Activated T-cell treated with anti-CD3 and anti-CD28 coated beads, Interleukin-2, amount 50 U/mL, for 24 hours (primary cell): ENCODE measurements at places on chromosomes 4 and X.

DNA sequence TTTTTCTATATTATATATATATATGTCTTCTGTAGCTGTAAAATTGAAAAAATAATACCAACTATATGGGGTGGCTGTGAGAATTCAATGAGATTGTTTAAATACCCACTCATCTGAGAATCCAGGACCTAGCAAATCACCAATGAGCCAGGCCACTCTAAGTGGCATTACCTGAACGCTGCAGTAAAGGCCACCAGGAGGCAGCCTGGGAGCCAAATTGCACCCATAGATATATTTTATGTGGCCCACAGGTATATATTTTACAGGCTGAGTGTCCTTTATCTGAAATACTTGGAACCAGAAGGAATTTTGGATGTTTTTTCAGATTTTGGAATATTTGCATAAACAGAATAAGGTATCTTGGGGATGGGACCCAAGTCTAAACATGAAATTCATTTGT, 58.2 kb upstream of the C4orf50 start:
- no peak for DNase-seq
- H3K4me1 ChIP-seq = no peaks in the 10 kb centered on the region
- no peak overlapping the region for H3K27ac ChIP-seq

- H3K4me1 ChIP-seq = no peaks in the 10 kb centered on the region
- H3K27ac ChIP-seq = no peak overlapping the region
- no peak overlapping the region for H3K4me3 ChIP-seq
- DNase-seq = no peak
- no peaks in the 10 kb centered on the region for H3K36me3 ChIP-seq
Observed at GRCh38 chr4:111666826-111667360, 478.4 kb upstream of the FAM241A start.

- no peak for DNase-seq
- H3K4me3 ChIP-seq = no peak overlapping the region
- H3K4me1 ChIP-seq = no peaks in the 10 kb centered on the region
- H3K27me3 ChIP-seq = no peaks in the 10 kb centered on the region
Observed at GRCh38 chr4:177079327-177079726, 230.3 kb upstream of the NEIL3 start.

DNA sequence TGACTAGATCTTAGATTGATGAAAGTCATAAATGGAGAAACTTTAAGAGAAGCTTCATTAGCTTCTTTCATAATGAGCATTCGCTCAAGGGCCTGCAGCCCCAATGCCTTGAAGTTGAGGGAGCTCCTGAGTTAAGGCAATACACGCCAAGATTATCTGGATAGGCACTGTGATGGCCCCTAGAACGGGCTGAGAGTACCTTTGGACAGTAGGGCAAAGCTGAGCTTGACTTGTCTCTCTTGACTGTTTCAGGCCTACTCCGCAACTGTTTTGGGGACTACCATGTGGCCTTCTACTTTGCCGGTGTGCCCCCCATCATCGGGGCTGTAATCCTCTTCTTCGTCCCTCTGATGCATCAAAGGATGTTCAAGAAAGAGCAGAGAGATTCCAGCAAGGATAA, 83.3 kb downstream of the RLIM start:
- peaks cover 25% of the 10 kb centered on the region for H3K27me3 ChIP-seq
- H3K4me3 ChIP-seq = no peak overlapping the region
- DNase-seq = no peak
- H3K4me1 ChIP-seq = peaks cover 23% of the 10 kb centered on the region
- H3K36me3 ChIP-seq = no peaks in the 10 kb centered on the region
- no peak overlapping the region for H3K27ac ChIP-seq

- no peak for DNase-seq
Observed at GRCh38 chr4:37721995-37722638, 35.9 kb upstream of the RELL1 start.

GRCh38 chrX:123988423-123989111, 27.1 kb downstream of the STAG2 start:
- no peaks in the 10 kb centered on the region for H3K27me3 ChIP-seq
- no peak overlapping the region for H3K27ac ChIP-seq
- H3K4me1 ChIP-seq = peaks cover 60% of the 10 kb centered on the region
- peaks cover 13% of the 10 kb centered on the region for H3K36me3 ChIP-seq

GRCh38 chr4:155237567-155237966, 29.1 kb downstream of the NPY2R start:
- no peak for DNase-seq
- no peak overlapping the region for H3K4me3 ChIP-seq

DNA sequence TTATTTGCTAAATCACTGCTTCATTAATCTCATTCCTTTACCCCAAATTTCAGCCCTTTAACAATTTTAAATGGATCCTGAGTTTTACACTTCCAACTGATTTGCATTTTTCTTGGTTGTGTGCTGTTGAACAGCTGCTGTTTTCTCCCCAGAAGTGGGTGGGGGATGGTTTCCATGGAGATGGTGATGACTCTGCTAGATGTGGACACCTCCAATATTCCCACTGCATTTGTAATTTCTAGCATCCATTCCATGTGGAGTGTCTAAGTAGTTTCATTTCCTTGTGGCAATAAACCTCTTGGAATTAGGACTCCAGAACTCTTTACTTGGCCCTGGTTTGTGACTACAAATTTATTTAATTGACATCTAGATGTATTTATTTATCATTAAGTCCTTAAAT, 330.4 kb downstream of the GBA3 start:
- no peaks in the 10 kb centered on the region for H3K27me3 ChIP-seq
- no peaks in the 10 kb centered on the region for H3K4me1 ChIP-seq
- no peak overlapping the region for H3K4me3 ChIP-seq
- H3K36me3 ChIP-seq = no peaks in the 10 kb centered on the region

GRCh38 chrX:28848707-28849106, 261.5 kb downstream of the IL1RAPL1 start:
- H3K4me3 ChIP-seq = no peak overlapping the region
- DNase-seq = no peak
- no peaks in the 10 kb centered on the region for H3K36me3 ChIP-seq
- H3K4me1 ChIP-seq = no peaks in the 10 kb centered on the region
- no peak overlapping the region for H3K27ac ChIP-seq

- H3K27ac ChIP-seq = no peak overlapping the region
- H3K36me3 ChIP-seq = no peaks in the 10 kb centered on the region
- no peaks in the 10 kb centered on the region for H3K27me3 ChIP-seq
- H3K4me3 ChIP-seq = no peak overlapping the region
- no peaks in the 10 kb centered on the region for H3K4me1 ChIP-seq
Observed at GRCh38 chr4:32684160-32684559, 1964.0 kb downstream of the PCDH7 start.

DNA sequence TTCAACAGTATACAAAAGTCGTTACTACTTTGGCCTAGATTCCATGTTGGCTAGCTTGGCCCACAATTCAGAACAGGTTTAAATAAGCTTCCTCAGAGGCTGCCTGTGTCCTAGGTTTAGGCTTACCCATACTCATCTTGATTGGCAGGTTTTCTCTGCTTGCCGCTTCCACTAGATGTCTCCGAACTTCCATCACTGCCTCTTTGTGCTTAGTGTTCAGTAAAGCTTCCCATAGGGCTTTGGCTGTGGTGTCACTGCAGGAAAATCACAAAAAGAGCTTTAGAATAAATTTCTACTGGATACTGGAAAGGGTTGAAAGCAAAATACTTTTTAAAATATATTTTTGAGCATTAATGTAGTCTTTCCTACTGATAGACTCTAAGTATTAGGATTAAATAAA, 52.4 kb downstream of the SCFD2 start:
- H3K36me3 ChIP-seq = peaks cover 61% of the 10 kb centered on the region
- no peak overlapping the region for H3K4me3 ChIP-seq
- H3K27ac ChIP-seq = no peak overlapping the region
- no peaks in the 10 kb centered on the region for H3K27me3 ChIP-seq
- H3K4me1 ChIP-seq = peaks cover 33% of the 10 kb centered on the region
- no peak for DNase-seq

- H3K27me3 ChIP-seq = no peaks in the 10 kb centered on the region
- no peak for DNase-seq
- H3K4me3 ChIP-seq = no peak overlapping the region
- no peak overlapping the region for H3K27ac ChIP-seq
- H3K4me1 ChIP-seq = no peaks in the 10 kb centered on the region
Observed at GRCh38 chr4:82721819-82722423, 76.7 kb downstream of the SCD5 start.

DNA sequence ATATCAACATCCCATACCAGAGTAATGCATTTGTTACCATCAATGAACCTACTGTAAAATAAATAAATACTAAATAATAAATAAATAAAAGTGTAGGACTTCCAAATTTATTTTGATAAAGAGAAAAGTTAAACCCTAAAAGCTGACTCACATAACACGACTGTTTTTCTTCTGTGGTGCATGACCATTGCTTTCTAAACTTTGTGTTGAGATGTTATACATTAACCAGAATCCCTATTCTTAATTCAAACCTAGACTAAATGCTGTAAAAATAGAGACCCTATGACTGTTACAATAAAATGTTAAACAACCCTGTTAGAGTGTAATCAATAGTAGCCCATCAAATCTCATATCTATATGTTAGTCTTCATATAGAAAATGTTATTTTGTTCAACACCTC, 20.9 kb upstream of the PRMT9 start:
- peaks cover 2% of the 10 kb centered on the region for H3K4me1 ChIP-seq
- no peak overlapping the region for H3K4me3 ChIP-seq
- no peak for DNase-seq
- no peaks in the 10 kb centered on the region for H3K27me3 ChIP-seq

DNA sequence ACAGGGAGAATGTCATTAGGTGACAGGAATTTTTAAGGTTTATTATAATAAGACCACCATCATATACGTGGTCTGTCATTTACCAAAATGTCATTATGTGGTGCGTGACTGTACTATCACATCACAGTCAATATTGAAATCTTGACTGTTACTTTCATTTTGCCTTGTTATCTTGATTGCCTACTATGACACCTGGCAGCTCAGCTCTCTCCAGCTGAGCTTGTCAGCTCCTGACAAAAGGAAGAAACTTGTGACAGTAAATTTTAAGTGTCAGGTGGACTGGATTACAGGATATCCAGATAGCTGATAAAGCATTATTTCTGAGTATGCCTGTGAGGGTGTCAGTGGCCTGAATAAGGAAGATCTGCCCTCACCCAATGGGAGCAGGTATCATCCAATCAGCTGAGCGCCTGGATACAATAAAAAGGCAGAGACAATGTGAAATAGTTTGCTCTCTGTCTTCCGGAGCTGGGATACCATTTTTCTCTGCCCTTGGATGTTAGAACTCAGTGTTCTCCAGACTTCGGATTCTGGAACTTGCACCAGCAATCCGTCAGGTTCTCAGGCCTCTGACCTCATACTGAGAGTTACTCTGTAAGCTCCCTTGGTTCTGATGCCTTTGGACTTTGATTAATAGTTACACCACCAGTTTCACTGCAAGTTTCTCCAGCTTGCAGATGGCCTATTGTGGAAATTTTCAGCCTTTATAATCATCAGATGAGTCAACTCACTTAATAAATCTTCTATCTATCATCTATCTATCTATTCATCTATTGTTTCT, 1454.7 kb upstream of the IGFBP7 start:
- H3K36me3 ChIP-seq = no peaks in the 10 kb centered on the region
- H3K27ac ChIP-seq = no peak overlapping the region
- no peak for DNase-seq
- H3K4me3 ChIP-seq = no peak overlapping the region
- no peaks in the 10 kb centered on the region for H3K4me1 ChIP-seq

DNA sequence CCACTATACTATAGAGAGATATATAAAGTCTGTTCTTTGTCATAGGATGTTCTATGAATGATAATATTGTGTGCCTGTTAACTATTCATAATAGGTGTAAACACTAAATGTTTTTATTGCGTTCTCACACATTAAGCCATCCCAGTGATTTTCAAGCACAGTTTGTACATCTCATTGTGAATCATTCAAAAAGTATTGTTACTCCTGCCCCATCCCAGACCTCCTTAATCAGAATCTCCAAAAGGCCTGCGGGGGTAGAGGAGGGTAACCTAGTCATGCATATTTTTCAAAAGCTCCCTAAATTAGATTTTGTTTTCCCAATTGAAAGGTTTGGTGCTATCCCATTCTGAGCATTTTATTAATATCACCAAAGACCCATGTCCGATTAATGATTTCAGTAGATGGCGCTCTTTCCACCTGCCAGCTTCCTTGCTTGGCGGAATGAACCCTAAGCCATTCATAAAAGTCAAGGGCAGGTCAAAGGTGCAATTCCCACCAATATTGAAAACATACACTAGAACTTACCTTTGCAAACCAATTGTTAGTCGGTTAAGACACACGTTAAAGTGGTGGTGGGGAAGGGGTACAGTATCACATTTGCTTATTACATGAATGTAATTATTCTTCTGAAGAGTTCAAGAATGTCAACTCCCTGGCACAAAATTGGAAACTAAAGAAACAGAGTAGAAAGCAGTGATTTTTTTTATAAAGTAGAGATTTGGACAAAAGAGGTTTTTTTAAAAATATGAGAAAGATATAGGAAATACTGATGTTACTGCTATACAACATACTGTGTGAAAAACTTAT, 5.8 kb upstream of the TET2 start:
- H3K4me3 ChIP-seq = no peak overlapping the region
- peaks cover 45% of the 10 kb centered on the region for H3K4me1 ChIP-seq
- DNase-seq = no peak
- peaks cover 2% of the 10 kb centered on the region for H3K36me3 ChIP-seq
